ENCODE measurements at places on chromosomes 2 and 18. TPM values are rescaled to one million over a fixed set of nuclear protein-coding genes. Genes with fewer than 3 reads are reported as not detected.

The LYG2 gene
- total RNA-seq = not detected

The LHCGR gene
- 0.12 TPM for total RNA-seq

The AMMECR1L gene
- 15.2 TPM for total RNA-seq

The CERKL gene
- total RNA-seq = 3.3 TPM

The PDE1A gene
- total RNA-seq = 11.8 TPM

The DSG4 gene
- total RNA-seq = not detected

The SCYGR2 gene
- not detected for total RNA-seq

The TUBB8B gene
- not detected for total RNA-seq

The RESP18 gene
- not detected for total RNA-seq

The ADAM17 gene
- total RNA-seq = 56.1 TPM

The SRBD1 gene
- 30.6 TPM for total RNA-seq

The PARD6G gene
- 9.8 TPM for total RNA-seq

The SH3BP4 gene
- 20.6 TPM for total RNA-seq

The TBC1D8 gene
- 35.4 TPM for total RNA-seq

The MALL gene
- total RNA-seq = 123 TPM

The CYS1 gene
- 1.0 TPM for total RNA-seq

The ZAP70 gene
- 5.6 TPM for total RNA-seq

The GALNT3 gene
- 41.9 TPM for total RNA-seq

The CHST9 gene
- total RNA-seq = 13.6 TPM

The SUCLG1 gene
- total RNA-seq = 87.4 TPM

The CPO gene
- total RNA-seq = not detected

The CXCR2 gene
- total RNA-seq = 1.6 TPM

The SPIRE1 gene
- 17.5 TPM for total RNA-seq

The CDH2 gene
- total RNA-seq = 5.0 TPM

The MAP3K19 gene
- 21.1 TPM for total RNA-seq

The ANKRD30B gene
- not detected for total RNA-seq

The ABCB11 gene
- 0.15 TPM for total RNA-seq

The OTOS gene
- not detected for total RNA-seq

The CGREF1 gene
- total RNA-seq = 0.57 TPM

The FEV gene
- not detected for total RNA-seq

The GBX2 gene
- not detected for total RNA-seq

The DTNA gene
- total RNA-seq = 19.6 TPM
